Glutamatergic neuron (in vitro differentiated cells): ENCODE measurements at places on chromosomes 13 and 19.

DNA sequence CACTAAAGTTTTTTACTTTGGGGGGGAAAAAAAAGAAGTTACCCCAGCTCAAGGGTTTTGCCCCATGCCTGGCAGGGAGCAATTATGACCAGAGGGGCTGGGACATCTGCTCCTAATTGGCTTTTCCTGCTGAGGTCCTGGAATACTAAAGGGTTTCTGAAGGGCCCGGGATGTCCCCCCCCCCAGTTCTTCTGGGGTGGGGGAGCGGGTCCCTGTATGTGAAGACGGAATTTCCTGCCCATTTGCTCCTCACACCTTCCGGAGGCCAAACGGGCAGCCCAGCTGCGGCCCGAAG lies 1.1 kb upstream of the DLL3 start:
- DNase-seq = no peak

DNA sequence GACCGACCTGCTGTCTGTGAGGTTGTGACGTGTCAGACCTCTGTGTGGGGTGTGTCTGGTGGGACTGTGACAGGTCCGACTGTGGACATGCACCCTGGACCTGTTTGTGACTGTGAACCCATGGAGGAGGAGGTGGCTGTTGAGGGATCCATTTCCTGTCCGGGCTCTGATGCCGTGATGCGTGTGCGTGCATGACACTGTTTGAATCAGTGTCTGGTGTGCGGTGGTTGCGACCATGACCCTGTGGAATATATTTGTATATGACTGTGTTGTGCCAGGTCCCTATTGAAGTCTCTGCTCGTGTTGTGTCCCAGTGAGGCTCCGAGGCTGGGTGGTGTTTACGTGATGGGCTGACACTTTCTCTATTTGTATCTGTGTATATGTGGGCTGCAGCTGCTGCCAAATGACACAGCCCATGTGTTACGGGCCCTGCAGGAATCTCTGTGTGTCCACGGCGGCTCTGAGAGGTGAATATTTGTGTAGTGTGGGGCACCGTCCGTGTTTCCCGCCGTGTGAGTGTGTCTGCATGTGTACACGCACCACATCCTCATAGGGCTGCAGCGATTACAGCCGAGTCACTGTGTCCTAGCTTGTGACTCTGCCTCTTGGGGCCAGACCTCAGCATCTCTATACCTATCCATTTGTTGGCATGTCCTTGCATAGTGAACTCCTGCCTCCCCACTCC lies 18.3 kb downstream of the CCDC97 start:
- DNase-seq = no peak

DNA sequence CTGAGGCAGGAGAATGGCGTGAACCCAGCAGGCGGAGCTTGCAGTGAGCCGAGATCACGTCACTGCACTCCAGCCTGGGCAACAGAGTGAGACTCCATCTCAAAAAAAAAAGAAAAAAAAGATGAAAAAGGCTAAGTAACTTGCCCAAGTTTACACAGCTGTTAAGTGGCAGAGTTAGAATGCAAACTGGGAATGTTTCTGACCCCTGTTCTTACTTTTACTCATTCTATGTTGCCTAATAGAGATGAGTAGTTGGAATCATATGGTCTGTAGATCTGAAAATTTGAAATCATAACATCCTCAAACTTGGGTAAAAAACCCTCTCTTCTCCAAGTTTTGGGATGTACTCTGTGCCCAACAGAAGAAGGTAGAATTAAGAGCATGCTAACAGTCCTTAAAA lies 235.8 kb upstream of the RFC3 start:
- DNase-seq = no peak

DNA sequence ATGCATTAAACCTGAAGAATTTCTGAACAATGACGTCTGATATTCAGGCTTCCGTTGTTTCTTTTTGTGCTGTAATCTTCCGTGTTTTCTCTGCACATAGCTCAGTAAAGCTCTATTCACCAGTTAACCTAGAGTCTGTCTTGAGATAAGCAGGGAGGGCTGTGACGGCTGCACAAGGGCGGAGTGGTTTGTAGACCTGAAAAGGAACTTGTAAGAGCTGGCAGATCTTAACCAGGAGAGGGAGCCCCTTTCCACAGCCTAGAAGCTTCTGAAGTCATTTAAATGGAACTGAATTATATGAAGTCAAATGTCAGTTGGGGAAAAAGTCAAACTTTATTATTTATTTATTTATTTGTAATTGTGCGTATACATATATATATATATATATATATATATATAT lies 27.5 kb downstream of the DPRX start:
- DNase-seq = no peak

DNA sequence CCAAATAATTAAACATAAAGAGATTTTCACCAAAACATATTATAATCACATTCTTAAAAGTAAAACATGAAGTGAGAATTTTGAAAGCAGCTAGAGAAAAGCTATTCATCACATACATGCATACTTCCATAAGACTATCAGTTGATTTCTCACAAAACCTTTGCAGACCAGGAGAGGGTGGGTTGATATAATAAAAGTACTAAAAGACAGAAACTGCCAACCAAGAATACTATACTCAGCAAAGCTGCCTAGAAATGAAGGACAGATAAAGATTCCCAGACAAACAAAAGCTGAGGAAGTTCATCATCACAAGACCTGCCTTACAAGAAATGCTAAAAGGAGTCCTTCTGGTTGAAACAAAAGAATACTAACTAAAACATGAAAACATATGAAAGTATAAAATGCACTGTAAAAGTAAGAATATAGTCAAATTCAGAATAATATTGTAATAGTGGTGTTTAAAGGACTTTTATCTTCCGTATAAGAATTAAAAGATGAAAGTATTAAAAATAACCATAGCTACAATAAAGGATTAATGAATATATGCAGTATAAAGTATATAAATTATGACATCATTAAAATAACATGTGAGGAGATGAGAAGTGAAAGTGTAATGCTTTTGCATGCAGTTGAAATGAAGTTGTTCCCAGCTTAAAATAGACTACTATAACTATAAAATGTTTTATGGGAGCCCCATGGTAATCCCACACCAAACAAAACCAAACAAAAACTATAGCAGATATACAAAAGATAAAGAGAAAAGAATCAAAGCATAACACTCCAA lies 76.2 kb downstream of the RXFP2 start:
- DNase-seq = no peak

DNA sequence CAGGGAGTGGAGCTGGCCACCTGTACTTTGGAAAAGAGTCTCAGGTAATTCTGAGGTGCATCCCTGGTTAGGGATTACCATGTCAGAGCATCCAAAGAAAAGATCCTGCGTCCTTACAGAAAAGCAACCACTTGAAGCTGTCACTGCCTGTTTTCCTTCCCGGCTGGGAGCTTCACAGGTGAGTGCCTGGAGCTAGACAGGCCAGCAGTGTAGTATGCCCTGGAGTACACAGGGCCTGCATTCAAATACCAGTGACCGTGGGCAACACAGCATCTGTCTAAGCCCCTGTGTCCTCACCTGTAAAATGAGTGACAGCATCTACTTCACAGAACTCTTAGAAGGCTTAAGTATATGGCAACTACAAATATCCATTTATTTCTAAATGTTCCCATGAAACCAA lies 29.0 kb downstream of the DZIP1 start:
- DNase-seq = no peak

DNA sequence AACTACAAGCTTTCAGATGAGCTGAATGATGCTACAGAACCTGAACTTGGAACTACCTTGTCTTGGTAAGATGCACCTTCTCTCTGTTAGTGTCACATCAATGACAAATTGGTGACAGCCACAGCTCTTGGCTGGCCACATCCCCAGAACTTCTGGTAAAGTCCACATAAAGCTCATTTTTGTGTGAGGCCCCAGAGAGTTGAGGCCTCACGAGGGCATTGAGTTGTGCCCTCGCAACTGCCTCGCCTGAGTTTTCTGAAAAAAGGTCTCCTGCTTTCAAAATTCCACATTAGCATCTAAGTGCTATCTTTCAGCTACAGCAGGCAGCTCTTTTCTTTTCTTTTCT lies 42.6 kb downstream of the MRPL57 start:
- no peak for DNase-seq

GRCh38 chr13:33518452-33518851 lies 232.9 kb upstream of the STARD13 start:
- DNase-seq = no peak

- DNase-seq = peak; percentile 74
These were observed 13.2 kb downstream of the GADD45B start for GRCh38 chr19:2488942-2489731.

DNA sequence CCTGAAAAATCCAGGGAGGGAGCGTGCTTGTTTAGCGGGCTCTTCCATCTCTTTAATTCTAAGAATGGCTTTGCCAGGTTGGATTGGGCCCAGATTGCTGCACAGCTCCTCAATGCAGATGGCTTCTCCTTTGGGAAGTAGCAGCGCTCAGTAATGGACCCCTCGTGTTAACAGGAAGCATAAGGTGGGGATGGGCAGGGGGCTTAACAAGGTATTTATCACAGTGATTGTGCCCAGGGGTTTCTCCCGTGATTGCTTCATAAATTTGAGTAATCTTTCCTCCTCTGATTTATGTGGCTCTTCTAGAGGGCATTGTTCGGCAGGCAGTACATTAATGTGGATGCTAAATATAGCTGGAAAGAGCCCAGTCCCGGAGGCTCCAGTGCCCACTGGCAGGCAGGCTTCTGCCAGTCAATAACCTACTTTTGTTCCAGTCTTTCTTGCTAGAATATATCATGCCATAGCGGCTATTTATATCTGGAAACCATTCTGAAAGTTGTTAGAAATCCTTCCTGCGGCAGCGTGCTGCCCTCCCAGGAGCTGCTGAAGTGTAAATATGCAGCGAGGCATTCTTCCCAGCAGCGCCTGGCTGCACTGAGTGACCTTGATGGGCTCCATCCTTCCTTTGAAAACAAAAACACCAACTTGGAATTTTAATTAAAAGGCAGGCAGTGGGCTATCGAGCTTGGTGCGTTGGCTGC lies 65.0 kb downstream of the FGF9 start:
- DNase-seq = no peak

GRCh38 chr13:48493851-48494250 lies 39.0 kb downstream of the RCBTB2 start:
- DNase-seq = no peak

GRCh38 chr13:44188257-44188656 lies 185.4 kb upstream of the SERP2 start:
- no peak for DNase-seq

DNA sequence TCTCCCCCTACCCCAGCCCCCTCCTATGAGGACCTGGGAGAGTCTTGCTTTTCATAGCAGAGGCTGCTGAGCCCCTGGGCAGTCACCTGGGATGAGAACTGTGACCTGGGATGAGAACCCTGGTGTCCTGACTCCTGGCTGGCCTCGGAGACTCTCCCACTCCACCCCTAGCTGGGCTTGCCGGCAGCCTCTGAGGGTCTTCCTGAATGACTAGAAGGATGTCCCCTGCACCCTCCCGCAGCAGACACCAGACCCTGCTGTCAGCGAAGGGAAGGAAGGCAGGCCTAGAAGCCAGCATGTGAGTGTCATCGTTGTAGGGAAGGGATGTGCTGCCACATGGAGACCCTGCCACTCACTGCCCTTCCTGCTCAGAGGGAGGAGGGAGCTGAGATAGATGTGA lies 203.4 kb upstream of the ZNF536 start:
- DNase-seq = no peak

- DNase-seq = no peak
These were observed 37.3 kb downstream of the MBNL2 start for GRCh38 chr13:97259410-97259797.

- no peak for DNase-seq
These were observed 183.3 kb downstream of the HS6ST3 start for GRCh38 chr13:96273196-96273595.

DNA sequence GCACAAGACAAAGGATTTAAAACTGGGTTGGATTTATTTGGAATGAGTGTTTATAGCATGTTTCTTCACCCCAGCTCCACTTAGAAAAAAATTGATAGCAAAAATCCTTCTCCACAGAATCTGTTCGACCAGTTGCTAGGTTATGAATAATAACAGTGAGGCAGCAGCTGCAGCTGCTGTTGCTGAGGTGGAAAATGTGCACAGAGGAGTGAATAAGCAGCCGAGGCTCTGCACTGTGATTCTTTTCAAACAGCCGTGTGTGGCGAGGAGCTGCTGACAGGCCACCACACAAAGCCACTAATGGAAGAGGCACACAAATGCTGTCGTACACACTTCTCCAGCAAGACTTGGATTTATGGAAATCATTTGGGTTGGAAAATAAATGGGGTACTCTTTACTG lies 6.4 kb upstream of the RASL11A start:
- DNase-seq = no peak

GRCh38 chr19:17611462-17612244 lies 56.2 kb downstream of the COLGALT1 start:
- no peak for DNase-seq

DNA sequence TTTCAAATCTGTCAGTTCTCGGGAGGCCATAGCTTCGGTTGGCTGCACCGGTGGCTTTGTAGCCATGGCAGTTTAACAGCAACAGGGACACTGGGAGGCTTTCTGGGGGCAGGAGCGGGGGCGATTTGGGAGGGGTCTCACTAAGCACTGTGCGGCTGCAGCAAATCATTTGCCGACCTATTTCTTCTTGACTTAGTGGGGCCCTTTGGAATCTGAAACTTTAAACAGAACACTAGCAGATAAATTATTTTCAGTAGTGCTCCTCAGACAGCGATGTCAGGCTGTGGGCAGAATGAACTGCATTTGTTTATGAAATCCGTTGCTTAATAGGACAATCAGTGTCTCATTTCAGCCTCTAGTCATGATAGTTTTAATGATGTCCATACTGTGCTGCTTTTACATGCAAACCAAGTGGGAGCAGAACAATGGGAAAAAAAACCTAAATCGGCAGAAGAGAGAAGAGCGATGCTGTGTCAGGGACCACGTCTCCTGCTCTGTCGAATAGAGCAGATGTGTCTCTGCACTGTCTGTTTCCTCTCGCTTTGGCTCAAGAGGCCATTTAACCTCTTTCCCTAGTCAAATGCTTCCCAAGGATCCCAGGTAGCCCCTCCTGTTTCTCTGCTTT lies 211.9 kb downstream of the OLFM4 start:
- DNase-seq = peak; percentile 24

GRCh38 chr13:112877976-112878955 lies 90.7 kb upstream of the MCF2L start:
- peak; percentile 4 for DNase-seq

- peak; percentile 45 for DNase-seq
These were observed 10.8 kb downstream of the POU4F1 start for GRCh38 chr13:78592584-78592983.

- DNase-seq = no peak
These were observed 30.0 kb upstream of the NCCRP1 start for GRCh38 chr19:39166571-39167391.

DNA sequence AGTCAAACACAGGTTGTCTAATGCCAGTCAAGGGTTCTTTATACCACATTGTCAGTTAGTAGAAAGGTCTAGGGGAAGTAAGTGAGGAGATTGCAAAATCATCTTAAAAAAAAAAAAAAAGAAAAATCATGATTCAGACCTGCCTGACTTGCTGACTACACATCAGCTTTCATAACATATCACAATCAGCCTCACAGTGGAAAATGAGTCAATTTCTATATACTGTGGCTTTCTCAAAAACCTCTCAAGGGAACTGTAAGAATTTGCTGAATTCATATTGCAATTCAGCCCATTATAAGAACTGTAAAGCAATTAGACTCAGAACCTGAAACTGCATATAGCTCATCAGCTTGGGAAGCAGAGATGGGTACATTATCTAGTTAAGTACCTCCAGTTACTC lies 75.3 kb upstream of the GPC6 start:
- no peak for DNase-seq
